ENCODE measurements at places on chromosomes 1 and 21. TPM values are rescaled to one million over a fixed set of nuclear protein-coding genes. Genes with fewer than 3 reads are reported as not detected.

DNA sequence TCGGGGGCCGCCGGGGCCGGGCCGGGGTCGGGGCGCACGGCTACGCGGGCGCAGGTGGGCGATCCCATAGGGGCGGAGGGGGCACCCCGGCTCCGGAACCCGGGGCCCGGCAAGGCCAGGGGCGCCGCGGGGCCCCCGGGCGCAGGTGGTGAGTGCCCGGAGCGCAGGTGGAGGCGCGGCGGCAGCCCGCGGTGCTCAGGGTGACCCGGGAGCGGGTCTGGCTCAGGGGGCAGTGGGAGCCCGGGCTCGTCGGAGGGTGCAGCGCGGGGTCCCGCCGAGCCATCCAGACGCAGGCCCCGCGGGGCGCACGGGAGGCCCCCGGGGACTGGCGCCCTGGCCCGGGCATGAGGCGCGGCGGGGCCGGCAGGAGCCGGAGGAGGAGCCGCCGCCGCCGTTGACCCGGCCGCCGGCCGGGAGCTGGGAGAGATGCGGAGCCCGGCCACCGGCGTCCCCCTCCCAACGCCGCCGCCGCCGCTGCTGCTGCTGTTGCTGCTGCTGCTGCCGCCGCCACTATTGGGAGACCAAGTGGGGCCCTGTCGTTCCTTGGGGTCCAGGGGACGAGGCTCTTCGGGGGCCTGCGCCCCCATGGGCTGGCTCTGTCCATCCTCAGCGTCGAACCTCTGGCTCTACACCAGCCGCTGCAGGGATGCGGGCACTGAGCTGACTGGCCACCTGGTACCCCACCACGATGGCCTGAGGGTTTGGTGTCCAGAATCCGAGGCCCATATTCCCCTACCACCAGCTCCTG lies 489 bp downstream of the CELSR2 start:
- no peak for DNase-seq

- DNase-seq: peak; percentile 77
Observed at GRCh38 chr1:84603941-84604830, 29.9 kb upstream of the CTBS start.

- no peak for DNase-seq
Observed at GRCh38 chr1:92543131-92544055, 56.7 kb upstream of the GFI1 start.

DNA sequence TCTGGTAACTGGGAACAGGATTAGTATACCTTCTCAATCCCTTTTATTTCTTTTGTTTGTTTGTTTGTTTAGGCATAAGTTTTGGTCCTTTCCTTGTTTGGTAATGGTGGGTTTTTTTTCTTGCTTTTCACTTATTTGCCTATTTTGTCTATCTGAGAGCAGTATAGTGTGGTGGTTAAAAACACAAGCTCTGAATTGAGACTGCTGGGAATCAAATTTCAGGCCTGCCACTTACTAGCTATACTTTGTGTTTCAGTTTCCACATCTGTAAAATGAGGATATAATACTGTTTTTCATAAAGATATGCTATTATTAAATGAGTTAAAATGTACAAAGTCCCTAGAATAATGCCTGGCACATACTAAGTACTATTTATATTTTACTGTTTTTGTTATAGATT lies 81.6 kb upstream of the IVNS1ABP start:
- DNase-seq: no peak

DNA sequence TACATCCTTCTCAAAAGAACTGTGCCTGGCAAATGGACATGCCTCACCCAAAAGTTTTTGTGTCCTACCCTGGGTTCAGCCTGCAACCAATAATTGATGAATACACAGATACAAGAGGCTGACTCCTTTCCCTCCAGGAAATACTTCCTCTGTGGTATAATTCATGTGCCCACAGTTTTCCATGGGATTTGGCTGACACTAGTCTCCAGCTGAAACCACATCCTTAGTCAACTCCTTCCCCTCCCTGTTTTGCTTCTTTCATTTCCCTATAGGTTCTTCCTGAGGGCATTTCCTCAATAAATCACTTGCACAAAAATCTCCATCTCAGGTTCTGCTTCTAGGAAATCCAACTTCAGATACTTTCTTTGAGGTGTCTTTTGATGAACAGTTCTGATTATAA lies 436.6 kb upstream of the C1orf87 start:
- no peak for DNase-seq

DNA sequence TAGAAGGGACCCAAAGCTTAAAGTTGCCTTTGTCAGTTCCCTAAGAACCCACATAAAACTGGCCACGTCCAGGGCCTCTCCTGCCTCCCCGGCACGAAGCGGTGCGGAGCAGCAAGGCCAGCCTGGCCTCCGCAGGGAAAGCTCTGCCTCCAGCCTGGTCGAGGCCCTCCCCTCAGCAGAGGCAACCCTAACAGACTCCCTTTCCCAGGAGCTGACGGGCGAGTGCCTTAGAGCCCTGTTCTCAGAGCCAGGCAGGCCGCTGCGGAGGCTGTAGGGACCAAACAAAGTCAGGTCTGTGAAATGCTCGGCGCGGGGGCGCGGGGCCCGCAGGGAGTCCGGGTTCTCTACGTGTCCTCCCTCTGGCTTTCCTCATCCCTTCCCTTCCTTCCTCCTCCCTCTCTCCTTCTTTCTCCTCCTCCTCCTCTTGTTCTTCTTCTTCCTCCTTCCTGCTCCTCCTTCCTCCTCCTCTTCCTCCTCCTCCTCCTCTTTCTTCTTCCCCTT lies 40.7 kb downstream of the RIPK4 start:
- DNase-seq: no peak

- no peak for DNase-seq
Observed at GRCh38 chr21:18340387-18340942, 63.1 kb downstream of the TMPRSS15 start.

The NCF2 gene
- total RNA-seq: 2.1 TPM

The FCRL1 gene
- 1.1 TPM for total RNA-seq

The ANXA9 gene
- 8.8 TPM for total RNA-seq

The RAB25 gene
- 5.0 TPM for total RNA-seq

The EXTL1 gene
- total RNA-seq: 0.26 TPM

The BRINP3 gene
- total RNA-seq: 39.7 TPM
